ENCODE measurements at places on chromosomes 1 and 21.

DNA sequence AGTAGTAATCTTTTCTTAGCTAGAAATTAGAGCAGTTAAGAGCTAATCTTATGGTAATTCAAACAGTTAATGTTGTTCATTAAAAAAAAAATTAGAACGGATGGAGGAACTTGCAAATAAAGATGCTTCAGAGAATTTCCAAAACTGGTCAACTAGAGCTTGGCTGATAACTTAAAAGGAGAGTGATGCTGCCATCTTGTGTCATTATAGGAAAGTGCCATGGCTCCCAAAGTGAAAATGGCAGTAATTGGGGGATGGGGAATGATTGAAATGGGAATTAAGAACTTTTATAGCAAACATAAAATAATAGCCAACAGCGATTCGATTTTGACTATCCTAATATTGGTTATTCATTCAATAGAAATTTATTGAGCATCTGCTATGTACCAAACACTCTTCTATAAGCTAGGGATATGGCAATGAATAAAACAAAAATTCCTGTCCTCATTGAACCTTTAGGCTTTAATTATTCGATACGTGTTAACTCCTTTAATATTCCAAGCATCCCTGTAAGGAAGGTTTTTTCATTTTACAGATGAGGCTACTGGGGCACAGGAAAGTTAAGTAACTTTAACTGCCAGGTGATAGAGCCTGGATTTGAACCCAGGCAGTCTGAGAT lies 5.7 kb upstream of the PLPP3 start:
- DNase-seq = no peak

- DNase-seq = no peak
These were observed 30.8 kb upstream of the PTGFRN start for GRCh38 chr1:116878804-116879477.

DNA sequence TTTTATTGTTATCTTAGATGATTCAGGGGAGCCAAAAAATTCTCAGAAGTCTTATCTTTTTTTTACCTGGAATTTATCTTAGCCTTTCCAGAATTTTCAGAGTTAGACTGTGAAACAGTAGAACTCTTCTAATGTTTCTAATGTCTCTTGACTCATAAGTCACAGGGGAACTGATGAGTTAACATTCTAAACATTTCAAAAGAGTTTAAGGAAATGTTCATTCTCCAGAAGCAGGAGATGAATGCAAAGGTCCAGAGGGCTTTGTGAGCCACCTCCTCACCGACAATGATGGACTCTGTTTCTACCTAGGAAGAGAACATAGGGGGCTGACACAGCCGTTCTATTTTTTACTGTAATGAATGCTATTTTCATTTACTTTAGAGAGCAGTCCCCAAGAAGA lies 157.5 kb downstream of the BRINP2 start:
- DNase-seq = no peak

- no peak for DNase-seq
These were observed 12.7 kb downstream of the SLC25A33 start for GRCh38 chr1:9551984-9552383.

DNA sequence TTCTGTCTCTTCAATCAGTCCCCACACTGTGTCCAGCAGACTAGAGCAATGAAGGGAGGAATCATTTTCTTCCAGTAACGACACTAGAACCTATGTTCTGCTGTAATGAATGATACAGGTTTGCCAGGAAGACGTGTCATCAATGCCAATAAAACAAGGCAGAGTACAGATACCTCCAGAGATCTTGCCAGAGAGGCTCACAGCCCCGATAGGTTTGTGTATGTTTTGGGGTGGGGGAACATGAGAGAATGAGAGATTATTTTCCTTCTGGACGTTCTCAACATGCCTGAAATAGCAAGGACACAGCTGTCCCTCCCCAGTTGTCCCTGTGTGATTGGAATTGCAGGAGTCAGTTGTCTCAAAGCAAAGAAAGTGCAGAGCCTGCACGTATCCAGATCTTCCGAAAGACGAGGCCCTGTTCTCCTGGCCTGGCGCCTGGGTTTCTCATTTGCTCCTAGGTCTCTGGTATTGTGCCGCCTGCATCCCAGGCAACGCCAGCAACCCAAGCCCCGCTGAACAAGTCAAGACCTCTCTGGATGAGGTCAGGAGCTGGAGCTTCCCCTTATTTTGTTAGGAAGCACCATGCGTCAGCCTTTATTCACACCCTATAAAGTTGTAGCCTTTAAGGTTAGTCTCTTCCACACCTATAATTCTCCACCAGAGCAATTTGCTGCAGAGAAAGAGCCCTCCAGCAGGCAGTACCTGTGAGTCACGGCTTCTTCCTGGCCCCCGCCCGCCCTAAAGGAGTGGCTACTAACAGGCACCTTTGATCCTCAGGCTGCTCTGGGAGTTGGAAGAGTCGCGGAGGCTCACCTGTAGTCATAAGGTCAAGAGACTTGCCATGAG lies 130.5 kb downstream of the TOMM20 start:
- no peak for DNase-seq

GRCh38 chr1:67792741-67793458 lies 40.4 kb downstream of the GNG12 start:
- no peak for DNase-seq

GRCh38 chr1:8386247-8386646 lies 68.3 kb downstream of the SLC45A1 start:
- DNase-seq = no peak

DNA sequence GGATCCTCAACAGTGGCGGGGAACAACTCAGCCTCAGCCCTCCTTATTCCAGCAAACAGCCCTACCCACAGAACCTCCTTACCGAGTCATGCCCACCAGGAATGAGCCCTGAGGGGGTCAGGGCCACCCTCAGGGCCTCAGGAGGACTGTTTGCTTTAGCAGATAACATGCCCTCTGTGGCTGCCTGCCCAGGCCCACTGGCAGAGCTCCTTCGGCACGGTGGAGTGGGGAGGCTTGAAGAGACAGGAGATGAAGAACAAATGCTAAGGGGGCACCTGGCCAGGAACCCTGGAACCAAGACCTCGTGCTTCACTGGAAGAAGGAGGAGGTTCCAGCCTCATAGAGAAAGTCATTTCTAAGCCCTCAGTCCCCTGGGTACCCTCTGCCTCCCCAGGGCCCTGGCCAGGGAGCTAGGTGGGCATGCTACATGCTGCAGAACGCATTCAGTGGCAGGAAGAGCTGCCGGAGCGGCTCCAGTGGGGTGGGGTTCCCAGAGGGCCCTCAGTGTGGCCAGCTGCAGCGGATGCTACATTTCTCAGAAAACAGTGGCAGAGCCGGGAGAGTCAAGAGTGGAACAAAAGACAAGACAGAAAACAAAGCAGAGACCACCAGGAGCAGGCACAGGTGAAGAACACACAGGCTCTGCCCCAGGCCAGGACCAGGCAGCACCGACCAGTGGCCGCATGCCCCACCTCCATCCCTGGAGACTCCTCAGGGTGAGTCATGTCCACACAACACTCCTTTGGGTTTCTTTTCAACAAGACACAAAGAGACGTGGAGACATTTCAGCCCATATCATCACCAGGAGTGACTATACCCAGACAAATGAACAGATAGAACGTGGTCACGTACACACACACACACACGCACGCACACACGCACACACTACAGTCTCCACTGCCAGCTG lies 39.8 kb downstream of the RIMS3 start:
- no peak for DNase-seq

DNA sequence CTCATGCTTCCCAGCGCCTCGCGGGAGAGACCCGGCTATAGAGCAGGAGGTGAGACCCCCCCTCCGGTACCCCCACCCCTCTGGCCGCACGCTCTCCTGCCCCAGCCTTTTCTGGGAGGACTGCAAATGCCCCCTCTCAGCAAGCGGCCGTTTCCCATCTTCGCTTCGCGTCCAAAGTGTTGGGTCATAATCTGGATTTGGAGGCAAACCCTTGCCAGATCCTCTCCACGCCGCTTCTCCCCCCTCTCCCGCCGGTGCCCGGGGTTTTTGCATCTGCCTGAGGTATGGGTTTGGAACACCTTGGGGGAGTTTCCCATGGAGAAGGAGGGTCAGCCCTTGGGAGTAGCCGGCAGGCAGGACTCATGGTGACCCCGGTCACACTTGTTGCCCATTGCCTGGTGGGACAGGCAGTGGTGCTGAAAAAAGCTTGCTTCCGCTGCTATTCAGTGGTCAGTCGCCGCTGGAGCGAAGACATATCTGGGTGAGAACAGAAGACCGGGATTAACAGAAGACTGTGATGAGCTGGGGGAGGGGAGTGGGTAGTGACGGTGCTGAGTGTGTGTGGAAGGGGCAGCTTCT lies 935 bp downstream of the KCNK2 start:
- DNase-seq = no peak

DNA sequence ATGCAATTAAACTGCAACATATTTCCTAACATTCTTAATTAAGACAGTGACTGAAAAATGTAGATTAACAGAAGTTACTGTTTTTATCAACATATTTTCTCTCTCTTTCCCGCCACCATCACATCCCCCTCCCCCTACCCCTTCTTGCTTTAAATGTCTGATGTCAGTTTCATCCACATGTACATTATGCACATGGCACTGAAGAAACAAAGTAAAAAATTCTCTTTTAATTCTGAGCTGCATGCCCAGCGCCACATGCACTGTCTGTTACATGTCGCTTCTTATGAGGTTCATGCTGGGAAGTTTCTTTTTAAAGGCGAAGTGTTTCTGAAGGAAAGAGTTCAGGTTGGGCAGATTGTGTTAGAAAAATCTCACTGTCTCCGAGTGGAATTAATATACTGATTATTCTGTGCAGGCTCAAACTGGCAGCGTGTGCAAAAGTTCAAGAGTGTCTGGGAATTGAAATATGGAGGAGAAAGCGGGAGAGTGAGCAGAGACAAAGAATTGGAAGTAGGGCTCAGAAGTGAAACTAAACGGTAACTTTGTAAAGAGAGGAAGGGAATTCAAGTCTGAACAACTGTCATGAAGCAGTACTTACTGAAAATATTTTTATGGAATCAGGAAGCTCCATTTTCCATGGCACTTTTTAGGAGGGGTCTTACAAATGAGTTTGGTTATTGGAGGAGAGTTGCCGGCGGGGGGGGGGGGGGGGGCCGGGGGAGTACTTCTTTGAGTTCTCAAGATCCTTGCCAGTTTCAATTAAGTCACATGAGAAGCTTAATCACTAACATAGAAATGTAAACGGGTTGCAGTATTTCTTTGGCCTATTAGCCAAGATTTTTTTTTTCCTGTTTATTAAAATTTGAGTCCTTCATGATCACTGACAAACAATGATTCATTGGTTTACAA lies 217.6 kb downstream of the SDCCAG8 start:
- no peak for DNase-seq

GRCh38 chr1:166933633-166934032 lies 41.7 kb downstream of the ILDR2 start:
- DNase-seq = no peak

GRCh38 chr1:215970406-215970805 lies 403.3 kb downstream of the KCTD3 start:
- DNase-seq = no peak

DNA sequence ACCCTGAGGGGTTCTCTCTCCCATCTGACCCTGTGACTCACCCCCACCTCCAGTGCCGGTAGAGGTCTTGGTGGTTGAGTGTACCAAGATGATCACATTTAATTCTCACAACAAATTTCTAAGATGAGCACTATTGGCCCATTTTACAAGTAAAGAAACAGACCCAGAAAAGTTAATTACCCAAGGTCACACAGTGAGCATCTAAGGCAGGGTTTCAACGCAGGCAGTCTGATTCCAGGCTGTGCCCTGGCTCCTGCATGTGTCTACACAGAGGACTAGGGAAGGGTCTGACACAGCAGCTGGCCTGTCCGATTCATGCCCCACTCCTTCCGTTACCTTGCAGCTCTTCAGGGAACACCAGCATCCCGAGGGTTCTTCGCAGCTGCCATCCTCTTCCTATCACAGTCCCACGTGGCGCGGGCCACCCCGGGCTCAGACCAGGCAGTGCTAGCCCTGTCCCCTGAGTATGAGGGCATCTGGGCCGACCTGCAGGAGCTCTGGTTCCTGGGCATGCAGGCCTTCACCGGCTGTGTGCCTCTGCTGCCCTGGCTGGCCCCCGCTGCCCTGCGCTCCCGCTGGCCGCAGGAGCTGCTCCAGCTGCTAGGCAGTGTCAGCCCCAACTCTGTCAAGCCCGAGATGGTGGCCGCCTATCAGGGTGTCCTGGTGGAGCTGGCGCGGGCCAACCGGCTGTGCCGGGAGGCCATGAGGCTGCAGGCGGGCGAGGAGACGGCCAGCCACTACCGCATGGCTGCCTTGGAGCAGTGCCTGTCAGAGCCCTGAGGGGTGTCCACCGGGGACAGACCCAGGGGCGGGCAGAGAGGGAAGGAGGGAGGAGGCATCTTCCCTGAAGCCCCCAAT lies 7.5 kb downstream of the NCDN start:
- DNase-seq = no peak

GRCh38 chr1:31383967-31384366 lies 11.1 kb upstream of the FABP3 start:
- no peak for DNase-seq

DNA sequence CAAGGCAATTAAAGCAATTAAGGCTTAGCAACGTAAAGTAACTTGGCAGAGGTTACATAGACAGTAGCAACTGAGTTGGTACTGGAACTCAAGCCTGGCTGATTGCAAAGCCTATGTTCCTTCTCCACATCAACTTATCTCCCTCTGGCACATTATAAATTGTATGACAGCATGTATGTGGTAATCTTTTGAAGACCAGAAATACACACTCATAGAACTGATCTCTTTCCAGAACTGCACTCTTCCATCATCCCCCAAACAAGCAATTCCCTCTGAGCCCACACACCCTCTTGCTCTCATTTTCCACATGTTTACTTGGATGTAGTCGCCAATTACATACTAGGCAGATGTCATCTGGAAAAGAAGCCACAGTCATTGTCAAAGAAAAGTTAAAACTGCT lies 502.2 kb downstream of the PLPP3 start:
- no peak for DNase-seq

DNA sequence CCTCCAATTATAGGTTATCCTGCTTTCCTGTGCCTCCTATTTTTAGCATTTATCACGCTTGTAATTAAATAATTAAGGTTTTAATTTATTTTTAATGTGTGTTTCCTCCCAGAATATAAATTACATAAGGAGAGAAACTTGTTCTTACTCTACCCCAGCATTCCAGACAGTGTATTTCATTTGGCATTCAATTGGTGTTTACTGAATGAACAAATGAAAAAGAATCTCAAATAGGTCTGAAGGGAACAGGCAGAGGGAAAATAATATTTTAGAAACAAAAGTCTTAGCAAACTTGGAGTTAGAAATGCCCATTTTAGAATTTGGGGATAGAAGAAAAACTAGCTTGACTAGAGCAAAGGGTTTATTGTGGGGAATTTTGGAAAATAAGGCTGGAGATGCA lies 9.9 kb upstream of the RSRP1 start:
- DNase-seq = no peak

GRCh38 chr1:38578271-38578951 lies 281.2 kb downstream of the RRAGC start:
- DNase-seq = no peak

GRCh38 chr1:30397576-30397975 lies 325.8 kb downstream of the MATN1 start:
- peak; percentile 29 for DNase-seq
